Spinal cord (tissue), 10 donors: ENCODE measurements at places on chromosomes 2 and 18. TPM values are rescaled to one million over a fixed set of nuclear protein-coding genes. Genes with fewer than 3 reads are reported as not detected.

Gene KCNE4
- 23.8 TPM for total RNA-seq

Gene MAB21L4
- 0.22 TPM for total RNA-seq

Gene RTP5
- total RNA-seq, result 5.3 TPM

Gene PAX3
- 14.2 TPM for total RNA-seq

Gene OSGEPL1
- total RNA-seq, result 17.4 TPM

Gene SERTAD2
- total RNA-seq, result 5.0 TPM

Gene BABAM2
- total RNA-seq, result 36.1 TPM

Gene GAD1
- 60.9 TPM for total RNA-seq

Gene CPLX4
- total RNA-seq, result 0.22 TPM
